ENCODE measurements at places on chromosomes 13 and 19.

DNA sequence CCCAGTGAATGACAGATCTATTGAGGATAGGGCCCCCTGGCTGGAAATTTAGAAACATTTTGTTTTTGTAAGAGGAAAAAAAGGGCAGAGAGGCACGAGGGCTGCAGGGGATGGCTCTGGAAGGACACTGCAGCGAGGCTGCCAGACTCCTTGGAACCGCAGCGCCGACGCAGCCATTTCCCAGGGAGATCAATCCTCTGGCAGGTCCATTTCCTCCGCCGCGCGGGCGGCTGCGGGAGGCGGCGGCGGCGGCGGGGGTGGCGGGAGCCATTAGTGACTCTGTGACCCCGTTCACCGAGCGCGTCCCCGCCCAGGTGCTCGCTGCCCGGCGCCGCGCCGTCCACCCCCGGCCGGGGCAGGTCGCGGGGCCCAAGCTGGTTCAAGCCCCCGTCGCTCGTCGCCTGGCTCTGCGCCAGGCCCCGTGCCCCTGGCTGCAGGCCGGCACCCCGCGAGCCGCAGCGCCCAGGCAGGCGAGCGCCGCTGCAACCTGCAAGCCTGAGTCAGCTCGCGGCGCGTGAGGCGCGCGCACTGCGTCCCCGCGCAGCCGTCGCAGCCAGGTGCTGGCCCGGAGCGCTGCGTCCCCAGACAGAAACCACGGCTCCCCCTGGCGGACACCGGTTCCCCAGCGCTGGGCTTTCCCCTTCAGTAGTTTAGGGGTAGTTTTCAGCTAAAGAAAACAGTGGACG, 192.6 kb downstream of the KATNAL1 start:
- peak; percentile 94 for DNase-seq

DNA sequence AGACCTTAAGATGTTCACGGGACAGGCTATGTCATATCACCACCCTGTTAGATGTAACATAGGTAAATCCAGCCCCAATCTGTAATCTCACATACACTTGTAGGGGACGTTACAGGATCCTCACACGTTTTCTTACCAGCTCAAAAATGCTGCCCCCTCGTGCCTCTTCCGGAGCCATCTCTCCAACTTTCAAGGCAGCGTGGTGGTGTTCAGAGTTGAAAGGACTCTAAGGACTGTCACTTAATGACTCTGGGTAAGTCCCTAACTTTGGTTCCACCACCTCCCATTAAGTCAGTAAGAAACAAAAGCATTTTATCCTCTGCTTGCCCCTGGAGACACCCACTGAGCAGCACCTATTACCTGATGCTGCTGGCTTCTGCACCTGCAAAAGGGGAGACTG, 4.4 kb downstream of the MED26 start:
- DNase-seq: no peak

DNA sequence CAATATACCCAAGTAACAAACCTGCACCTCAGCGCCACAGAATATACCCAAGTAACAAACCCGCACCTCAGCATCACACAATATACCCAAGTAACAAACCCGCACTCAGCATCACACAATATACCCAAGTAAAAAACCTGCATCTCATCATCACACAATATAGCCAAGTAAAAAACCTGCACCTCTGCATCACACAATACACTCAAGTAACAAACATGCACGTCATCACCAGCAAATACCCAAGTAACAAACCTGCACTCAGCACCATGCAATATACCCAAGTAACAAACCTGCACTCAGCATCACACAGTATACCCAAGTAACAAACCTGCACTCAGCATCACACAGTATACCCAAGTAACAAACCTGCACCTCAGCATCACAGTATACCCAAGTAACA, 69.8 kb downstream of the UQCRFS1 start:
- no peak for DNase-seq

DNA sequence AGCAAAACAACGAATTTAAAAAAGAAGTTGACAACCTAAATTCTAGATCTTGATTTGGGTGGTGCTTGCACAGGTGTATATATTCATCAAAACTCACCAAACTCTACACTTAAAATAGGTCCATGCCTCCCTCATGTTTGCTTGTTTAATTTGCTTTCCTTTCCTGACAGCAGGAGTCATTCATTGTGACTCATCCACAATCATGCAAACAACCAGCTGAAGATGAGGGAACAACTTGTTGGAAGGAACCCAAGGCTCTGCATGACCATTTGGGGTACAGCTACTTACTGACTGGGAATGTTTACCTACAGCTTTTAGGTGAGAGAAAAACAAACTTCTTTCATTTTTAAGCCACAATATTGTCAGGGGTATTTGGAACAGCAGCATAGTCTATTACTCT, 96.6 kb downstream of the RXFP2 start:
- DNase-seq: peak; percentile 58

DNA sequence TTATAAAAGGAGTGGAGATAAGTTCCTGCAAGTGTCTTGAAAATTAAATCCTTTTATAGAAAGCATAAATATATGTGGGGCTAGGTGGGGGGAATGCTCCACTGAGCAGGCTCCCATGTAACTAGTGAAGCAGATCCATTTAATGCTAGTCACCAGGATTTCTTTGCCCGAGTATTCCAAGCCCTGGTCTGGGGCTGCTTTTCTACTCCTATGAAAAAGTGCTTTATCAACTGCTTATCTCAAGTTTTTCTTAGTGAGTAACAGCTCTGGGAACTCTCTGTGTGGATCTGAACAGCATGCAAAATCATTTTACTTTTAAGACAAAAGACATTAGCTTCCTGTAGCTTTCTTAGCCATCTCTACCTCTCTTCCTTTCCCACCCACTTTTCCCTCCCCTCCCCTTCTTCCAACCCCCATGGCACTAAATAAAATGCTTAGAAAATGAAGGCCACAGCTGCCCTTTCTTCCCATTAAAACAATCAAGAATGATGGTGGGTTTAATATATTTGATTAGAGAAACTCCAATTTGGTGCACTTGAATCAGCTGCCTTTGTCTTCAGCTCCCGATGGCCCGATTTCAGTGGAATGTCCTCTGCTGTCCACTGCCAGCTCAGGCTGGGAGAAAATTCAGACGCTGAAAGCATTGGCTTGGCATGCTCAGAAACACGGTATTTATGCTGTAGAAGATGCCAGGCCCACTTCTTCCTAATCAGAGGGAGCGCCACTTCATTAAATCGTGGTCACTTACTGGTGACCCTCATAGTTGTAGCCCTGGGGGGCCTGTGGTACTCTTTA, 475.1 kb downstream of the FOXO1 start:
- peak; percentile 71 for DNase-seq

DNA sequence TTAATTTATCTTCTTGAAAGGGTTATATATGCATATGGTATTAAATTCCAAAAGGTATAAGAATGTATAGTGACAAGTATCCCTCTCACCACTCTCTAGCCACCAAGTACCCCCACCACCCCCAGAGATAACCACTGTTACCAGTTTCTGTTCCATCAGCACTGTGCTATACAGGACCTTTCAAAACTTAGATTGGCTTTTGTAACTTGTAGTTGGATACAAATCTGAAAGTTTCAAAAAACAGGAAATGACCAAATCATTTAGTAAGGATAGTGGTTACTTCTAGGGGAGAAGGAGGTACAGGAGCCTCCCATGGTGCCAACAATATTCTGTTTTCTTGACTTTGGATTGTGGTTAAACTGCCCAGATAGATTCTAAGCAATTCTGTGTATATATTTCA, 56.7 kb downstream of the AKAP11 start:
- no peak for DNase-seq

DNA sequence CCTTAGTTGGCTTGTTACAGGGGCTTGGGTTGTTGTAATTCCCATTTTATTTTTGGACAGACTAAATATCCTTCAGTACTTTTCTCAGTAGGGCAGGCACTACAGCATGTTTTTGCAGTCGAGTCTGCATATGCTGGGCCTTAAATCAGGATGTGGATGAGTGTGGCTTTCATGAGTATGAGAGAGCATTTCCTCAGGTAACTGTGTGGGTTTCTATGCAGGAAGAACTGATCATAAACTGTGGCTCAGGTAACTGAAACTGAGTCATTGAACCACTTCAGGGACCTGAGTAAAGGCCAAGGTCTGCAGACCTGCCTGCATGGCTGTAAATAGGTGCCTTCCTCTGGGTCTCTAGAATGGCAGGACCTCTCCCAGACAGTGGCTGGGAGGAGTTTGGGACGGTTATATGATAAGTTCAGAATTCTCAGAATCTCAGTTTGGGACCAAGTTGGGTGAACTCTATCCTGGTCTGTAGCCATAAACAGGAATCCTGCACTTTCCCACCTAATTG, 112.1 kb downstream of the ZNF737 start:
- DNase-seq: no peak
